HFFc6 (cell line): ENCODE measurements at places on chromosomes 12 and 14. TPM values are rescaled to one million over a fixed set of nuclear protein-coding genes. Genes with fewer than 3 reads are reported as not detected.

Gene TMEM121
- 3.2 and 3.7 TPM in 2 replicates for total RNA-seq

Gene TEX22
- total RNA-seq, result 0.38 to 1.1 TPM (median 0.66 TPM) in 3 replicates

Gene CAPRIN2
- total RNA-seq, result 13.7 to 18.9 TPM (median 18.8 TPM) in 3 replicates

Gene CPM
- 1.8 to 3.5 TPM (median 3.0 TPM) in 3 replicates for total RNA-seq

Gene KRT5
- total RNA-seq, result not detected in 3 replicates

Gene ZNF891
- 0.59 to 0.70 TPM (median 0.63 TPM) in 3 replicates for total RNA-seq

Gene NKX2-1
- total RNA-seq, result not detected in 2 replicates

Gene KRT73
- total RNA-seq, result not detected in 3 replicates

Gene OTUB2
- total RNA-seq, result 1.3 TPM in 3 replicates

GRCh38 chr12:56243731-56244181 is 13.9 kb downstream of the SLC39A5 start:
- no peak overlapping the region for H3K4me3 ChIP-seq
- no peaks in the 10 kb centered on the region for H3K27me3 ChIP-seq
- H3K4me1 ChIP-seq, result no peaks in the 10 kb centered on the region
- peak overlapping the region; percentile 31; the same call in 1 of the 2 replicates for H3K27ac ChIP-seq
- DNase-seq, result no peak
- H3K36me3 ChIP-seq, result peaks cover 12% of the 10 kb centered on the region; the same call in 1 of the 2 replicates

DNA sequence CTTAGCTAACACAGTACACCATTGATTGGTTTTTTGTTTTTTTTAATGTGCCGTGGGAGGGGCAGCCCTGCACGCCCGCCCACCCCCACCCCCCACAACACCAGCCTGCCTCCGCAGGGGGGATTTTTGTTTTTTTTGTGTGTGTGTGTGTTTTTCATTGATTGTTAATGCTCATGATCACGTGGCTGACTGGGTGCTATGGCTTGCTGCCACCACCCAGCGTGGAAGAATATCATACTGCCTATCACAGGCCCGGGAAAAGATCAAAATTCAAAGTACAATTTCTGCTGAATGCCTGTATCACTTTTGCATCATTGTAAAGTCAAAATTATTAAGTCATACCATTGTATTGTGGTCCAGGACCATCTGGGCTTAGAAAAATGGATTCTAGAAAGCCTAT is 8.3 kb downstream of the RESF1 start:
- no peak for DNase-seq
- peaks cover 32% of the 10 kb centered on the region for H3K36me3 ChIP-seq
- no peak overlapping the region for H3K27ac ChIP-seq
- no peaks in the 10 kb centered on the region for H3K27me3 ChIP-seq
- H3K4me3 ChIP-seq, result no peak overlapping the region

DNA sequence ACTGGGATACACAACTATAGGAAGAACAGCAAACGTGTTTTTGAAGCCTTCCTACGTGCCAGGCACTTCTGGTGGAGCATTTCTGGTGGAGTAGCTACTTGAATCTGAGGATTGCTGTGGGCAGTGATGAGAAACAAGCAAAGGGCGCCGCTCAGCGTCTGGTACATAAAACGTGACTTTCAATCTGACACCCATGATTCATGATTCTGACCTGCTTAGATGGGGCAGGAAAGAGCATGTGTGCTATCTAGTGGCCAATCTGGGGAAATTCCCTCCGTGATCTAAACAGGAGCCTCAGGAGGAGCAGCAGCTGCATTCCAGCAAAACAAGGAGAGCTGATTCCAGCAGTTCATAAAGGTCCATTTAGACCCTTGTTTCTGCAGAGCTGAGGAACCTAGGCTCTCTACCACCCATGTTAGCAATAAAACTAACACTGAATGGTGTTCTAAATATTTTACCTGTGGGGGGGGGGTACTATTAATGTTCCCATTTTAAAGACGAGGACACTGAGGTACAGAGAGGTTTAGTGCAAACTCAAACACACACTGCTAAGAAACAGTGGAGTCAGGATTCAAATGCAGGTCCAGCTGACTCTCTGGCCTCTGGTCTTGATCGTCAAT is 37.8 kb downstream of the PAH start:
- peak overlapping the region; percentile 50; the same call in 1 of the 2 replicates for H3K4me3 ChIP-seq
- no peaks in the 10 kb centered on the region for H3K36me3 ChIP-seq

DNA sequence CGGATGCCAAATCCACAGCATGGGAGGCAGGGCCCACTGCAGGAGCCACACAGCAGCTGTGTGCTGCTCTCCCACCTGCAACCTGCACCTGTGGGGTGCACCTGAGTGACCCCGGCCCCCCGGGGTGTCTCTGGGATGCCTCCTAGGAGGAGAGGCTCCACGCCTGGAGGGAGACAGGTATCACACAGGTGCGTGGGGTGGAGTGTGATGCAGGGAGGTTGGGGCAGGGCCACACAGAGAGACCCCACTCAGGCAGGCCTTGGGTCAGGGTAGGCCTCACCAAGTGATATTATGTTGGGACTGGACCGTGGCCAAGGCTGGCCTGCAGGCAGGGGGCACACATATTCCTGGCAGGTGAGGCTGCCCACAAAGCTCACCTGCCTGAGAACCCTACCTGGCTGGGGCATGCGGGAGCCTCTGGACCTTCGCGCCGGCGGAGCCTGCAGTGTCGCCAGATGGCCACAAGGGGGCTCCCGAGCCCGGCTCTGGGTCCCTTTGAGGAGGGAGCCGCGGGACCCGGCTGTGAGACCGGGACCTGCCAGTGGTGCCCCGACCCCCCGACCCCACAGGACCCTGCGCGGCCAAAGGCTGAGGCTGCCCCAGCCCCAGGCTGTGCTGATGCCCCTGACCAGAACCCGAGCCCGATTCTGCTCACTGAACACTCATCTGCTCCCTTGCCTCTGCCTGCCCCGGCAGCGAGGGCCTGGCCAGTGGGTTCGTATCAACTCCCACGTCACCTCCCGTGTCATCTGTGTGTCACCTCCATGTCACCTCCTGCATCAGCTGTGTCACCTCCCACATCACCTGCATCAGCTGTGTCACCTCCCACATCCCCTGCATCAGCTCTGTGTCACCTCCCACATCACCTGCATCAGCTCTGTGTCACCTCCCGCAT is 11.4 kb downstream of the TMEM121 start:
- no peaks in the 10 kb centered on the region for H3K4me1 ChIP-seq
- DNase-seq, result no peak
- peaks cover 23% of the 10 kb centered on the region for H3K27me3 ChIP-seq
- no peaks in the 10 kb centered on the region for H3K36me3 ChIP-seq
- H3K27ac ChIP-seq, result no peak overlapping the region
- no peak overlapping the region for H3K4me3 ChIP-seq

DNA sequence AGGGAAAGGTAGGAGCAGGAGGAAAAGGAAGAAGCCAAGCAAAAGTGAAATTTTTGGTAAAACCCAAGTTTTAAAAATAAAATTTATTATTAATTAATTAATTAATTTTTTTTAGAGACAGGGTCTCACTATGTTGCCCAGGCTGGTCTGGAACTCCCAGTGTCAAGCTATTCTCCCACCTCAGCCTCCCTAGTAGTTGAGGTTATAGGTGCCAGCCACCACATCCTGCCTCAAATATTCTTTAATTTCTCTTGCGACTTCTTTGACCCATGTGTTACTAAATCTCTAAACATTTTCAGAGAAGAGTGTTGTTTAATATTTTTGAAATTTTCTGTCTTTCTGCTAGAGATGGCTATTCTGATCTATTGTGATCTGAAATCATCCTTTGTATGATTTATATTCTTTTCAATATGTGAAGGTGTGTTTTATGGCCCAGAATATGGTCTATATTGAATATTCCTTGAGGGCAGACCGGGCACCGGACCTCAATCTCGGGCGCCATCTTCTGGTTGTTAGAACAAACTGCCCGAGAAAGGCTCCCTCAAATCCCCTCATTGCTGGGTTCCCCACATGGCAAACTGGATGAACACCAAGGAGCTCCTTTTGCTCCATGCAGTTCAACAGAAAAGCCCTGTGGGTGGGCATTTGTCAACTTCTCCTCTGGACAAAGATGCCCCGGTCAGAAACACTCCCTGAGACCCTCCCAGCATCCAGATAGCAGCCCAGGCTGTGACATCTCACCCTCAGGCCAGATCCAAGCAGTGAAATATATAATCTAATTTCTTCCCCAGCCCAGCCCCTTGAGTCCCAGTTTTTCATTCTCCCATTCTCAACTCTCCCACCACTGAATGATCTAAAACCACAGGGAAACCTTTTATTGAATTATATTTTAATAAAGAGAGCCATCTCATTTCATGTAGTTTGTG is 110.5 kb downstream of the ASCL4 start:
- DNase-seq, result peak; percentile 30
- H3K27ac ChIP-seq, result no peak overlapping the region
- H3K27me3 ChIP-seq, result peaks cover 3% of the 10 kb centered on the region; the same call in 1 of the 2 replicates
- no peaks in the 10 kb centered on the region for H3K4me1 ChIP-seq
- H3K4me3 ChIP-seq, result no peak overlapping the region

DNA sequence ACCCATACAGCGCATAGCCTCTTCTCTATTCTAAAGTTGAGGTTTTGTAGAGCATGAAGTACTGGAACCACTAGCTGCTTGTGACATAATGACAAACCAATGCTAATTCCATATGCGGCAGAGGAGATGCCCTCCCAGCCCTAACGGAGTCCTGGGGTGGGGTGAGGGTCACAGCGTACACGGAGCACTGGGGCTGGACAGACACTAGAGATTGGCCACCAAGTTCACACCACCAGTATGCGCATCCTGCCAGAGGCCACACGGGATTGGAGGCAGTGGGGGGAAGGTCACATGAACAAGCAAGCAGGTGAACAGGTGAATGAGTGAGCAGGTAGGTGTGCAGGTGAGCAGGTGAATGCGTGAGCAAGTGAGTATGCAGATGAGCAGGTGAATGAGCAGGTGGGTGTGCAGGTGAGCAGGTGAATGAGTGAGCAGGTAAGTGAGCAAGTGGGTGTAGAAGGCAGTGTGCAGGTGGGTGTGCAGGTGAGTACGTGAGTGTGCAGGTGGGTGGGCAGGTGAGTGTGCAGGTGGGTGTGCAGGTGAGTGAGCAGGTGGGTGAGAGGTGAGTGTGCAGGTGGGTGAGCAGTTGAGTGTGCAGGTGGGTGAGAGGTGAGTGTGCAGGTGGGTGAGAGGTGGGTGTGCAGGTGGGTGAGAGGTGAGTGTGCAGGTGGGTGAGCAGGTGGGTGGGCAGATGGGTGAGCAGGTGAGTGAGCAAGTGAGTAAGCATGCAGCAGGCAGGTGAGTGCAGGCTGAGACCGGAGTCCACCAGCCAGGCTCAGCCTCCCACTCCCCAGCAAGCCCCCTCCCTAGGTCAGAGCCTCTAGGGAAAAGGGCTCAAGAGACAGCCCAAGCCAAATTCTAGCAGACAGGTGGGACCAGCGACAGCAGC is 52.7 kb downstream of the CCDC85C start:
- H3K36me3 ChIP-seq, result no peaks in the 10 kb centered on the region
- no peak overlapping the region for H3K4me3 ChIP-seq
- H3K4me1 ChIP-seq, result peaks cover 29% of the 10 kb centered on the region
- H3K27ac ChIP-seq, result no peak overlapping the region

DNA sequence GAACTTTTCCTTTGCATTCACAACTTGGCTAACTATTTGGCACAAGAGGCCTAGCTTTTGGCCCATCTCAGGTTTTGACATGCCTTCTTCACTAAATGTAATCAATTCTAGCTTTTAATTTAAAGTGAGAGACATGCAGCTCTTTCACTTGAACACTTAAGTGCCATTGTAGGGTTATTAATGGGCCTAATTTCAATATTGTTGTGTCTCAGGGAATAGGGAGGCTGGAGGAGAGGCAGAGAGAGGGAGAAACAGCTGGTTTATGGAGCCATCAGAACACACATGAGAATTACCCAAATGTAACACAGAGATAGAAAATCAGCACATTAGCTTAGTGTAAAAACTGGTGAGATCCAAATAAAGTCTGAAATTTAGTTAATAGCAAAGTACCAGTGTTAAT is 157.4 kb downstream of the RPAP3 start:
- DNase-seq, result no peak
- H3K4me3 ChIP-seq, result no peak overlapping the region
- H3K27me3 ChIP-seq, result peaks cover 9% of the 10 kb centered on the region
- peaks cover 5% of the 10 kb centered on the region for H3K36me3 ChIP-seq
- peaks cover 24% of the 10 kb centered on the region for H3K4me1 ChIP-seq
- H3K27ac ChIP-seq, result no peak overlapping the region

DNA sequence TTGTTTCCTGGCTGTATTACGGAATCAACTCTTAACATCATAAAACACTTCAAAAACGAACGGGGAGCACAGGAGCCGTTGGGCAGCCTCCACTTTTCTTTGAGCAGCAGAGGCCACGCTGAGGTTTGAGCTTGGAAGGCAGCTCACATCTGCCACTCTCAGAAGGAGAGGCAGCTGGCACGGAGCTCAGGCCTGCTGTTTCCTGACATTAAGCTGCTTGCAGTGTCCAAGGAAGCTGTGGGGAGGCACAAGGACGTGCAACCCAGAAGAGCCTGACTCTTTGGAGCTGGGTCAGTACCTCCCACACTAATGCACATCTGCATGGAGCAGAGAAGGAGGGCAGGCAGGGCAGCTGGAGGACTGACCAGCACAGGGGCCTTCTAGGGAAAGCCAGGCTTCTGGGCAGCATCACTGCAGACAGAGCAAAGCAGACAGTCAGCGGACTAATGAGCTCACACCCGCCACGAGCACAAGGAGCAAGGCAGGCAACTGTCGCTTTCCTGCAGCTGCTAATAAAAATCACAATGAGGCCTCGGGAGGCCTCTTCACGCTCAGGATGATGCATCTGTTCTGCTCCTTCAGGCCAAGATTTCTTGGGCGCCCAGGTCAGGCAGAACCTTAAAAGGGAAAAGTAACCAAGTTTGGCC is 211.1 kb downstream of the GLT1D1 start:
- peaks cover 12% of the 10 kb centered on the region; the same call in 1 of the 2 replicates for H3K36me3 ChIP-seq
- no peak for DNase-seq

DNA sequence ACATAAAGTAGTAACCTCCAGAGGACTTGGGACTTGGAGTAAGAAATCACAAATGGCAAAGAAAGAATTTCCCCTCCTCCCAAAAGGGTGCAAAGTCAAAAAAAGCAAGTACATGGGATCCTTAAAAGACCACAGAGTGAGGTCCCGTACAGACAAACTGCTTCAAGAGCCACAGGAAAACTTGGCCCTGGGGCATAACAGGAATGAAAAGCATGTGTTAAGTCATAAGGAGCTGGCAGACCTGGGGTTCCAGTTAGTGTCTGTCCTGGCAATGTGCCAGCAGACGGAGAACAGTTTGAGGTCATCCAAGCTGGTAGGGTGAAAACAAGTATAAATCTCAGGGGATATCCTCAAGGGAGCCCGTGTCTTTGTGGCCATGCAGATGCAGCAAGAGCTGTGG is 73.2 kb downstream of the HSD17B6 start:
- peak overlapping the region; percentile 73 for H3K27ac ChIP-seq
- H3K27me3 ChIP-seq, result peaks cover 4% of the 10 kb centered on the region
- DNase-seq, result peak; percentile 70
- H3K4me3 ChIP-seq, result peak overlapping the region; percentile 81
- H3K36me3 ChIP-seq, result no peaks in the 10 kb centered on the region

- H3K4me1 ChIP-seq, result peaks cover 36% of the 10 kb centered on the region
- H3K36me3 ChIP-seq, result no peaks in the 10 kb centered on the region
- DNase-seq, result peak; percentile 68
- H3K27ac ChIP-seq, result peak overlapping the region; percentile 12; the same call in 1 of the 2 replicates
- no peak overlapping the region for H3K4me3 ChIP-seq
- H3K27me3 ChIP-seq, result peaks cover 3% of the 10 kb centered on the region; the same call in 1 of the 2 replicates
Measured at GRCh38 chr14:31895206-31895605, 181.9 kb upstream of the ARHGAP5 start.

GRCh38 chr14:100408350-100409002 is 85.3 kb downstream of the SLC25A47 start:
- H3K4me3 ChIP-seq, result no peak overlapping the region
- no peaks in the 10 kb centered on the region; the same call in 1 of the 2 replicates for H3K27me3 ChIP-seq
- no peak overlapping the region for H3K27ac ChIP-seq
- no peaks in the 10 kb centered on the region for H3K36me3 ChIP-seq
- H3K4me1 ChIP-seq, result peaks cover 11% of the 10 kb centered on the region

- no peak overlapping the region for H3K4me3 ChIP-seq
- peaks cover 7% of the 10 kb centered on the region; the same call in 1 of the 2 replicates for H3K36me3 ChIP-seq
- no peak for DNase-seq
- H3K27ac ChIP-seq, result no peak overlapping the region
Measured at GRCh38 chr12:7069386-7069785, 8.9 kb downstream of the C1S start.
